AG20443 (cell line): ENCODE measurements at places on chromosomes 16 and 17.
A peak's percentile ranks its signal among the peaks of the same experiment; 100 is the strongest.

- DNase-seq = no peak
Observed at GRCh38 chr17:67624886-67625656, 92.7 kb upstream of the NOL11 start.

DNA sequence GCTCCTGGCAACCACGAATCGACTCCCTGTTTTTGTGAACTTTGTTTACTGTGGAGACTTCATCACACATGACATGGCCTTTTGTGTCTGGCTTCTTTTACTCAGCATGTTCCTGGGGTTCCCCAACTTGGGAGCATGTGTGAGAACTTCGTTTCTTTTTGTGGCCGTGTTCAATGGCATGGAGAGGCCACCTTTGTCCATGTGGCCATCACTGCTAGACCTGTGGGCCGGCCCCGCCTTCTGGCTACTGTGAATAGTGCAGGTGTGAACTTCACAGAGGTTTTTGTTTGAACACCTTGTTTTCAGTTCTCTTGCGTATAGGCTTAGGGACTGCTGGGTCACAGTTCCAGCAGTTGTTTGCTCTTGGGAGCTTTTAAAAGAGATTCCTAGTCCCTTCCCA is 5.7 kb upstream of the SLC38A8 start:
- no peak for DNase-seq

- DNase-seq = peak; percentile 84
Observed at GRCh38 chr16:57383276-57384247, 11.3 kb downstream of the CX3CL1 start.

DNA sequence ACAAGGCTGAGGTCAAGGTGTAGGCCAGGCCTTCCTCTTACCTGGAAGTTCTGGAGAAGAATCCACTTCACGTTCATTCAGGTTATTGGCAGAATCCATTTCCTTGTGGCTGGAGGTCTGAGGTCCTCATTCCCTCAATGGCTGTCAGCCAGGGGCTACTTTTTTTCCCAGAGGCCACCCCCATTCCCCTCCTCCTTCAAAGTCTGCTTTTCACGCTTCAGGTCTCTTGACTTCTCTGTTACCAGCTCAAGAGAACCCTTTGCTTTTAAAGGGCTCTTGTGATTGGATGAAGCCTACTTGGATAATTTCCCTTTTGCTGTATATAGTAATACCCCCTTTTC is 55.1 kb upstream of the LGALS9 start:
- no peak for DNase-seq

- no peak for DNase-seq
Observed at GRCh38 chr17:50130559-50131305, 772 bp upstream of the SAMD14 start.

GRCh38 chr17:13462673-13463124 is 139.0 kb downstream of the HS3ST3A1 start:
- no peak for DNase-seq

GRCh38 chr16:69277413-69277812 is 33.7 kb upstream of the VPS4A start:
- DNase-seq = no peak

DNA sequence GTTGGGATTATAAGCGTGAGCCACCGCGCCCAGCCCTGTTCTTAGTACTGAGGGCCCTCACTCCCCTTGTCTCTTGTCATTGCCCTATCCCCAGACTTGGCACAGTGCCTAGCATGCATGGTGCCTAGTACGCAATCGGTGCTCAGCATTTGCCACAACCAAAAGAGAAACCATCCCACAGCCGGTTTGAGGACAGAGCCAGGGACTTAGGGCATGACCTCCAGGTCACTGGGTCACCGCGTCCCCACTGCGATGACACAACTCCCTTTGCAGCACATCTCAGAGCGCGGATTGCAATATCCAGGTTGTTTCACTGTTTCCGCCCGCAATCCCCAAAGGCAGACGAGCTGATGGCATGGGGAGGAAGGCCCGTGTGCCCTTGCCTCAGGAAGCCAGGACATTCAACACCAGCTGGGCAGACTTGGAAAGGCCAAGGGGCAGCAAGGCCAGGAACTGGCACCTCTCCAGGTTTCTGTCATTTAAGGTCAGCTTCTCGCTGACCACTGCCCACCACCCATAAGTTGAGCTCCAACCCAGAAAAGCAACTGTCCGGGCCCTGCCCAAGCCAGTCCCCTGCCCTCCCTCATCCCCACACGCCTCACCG is 274.5 kb downstream of the MRTFB start:
- no peak for DNase-seq

- DNase-seq = no peak
Observed at GRCh38 chr17:37516127-37516571, 26.5 kb downstream of the DUSP14 start.
